ENCODE measurements at places on chromosomes 6 and 20.

- DNase-seq = no peak
These were observed 930.8 kb downstream of the QKI start for GRCh38 chr6:164345327-164345726.

- peak; percentile 5 for DNase-seq
These were observed 12.7 kb downstream of the SAYSD1 start for GRCh38 chr6:39102071-39102820.

DNA sequence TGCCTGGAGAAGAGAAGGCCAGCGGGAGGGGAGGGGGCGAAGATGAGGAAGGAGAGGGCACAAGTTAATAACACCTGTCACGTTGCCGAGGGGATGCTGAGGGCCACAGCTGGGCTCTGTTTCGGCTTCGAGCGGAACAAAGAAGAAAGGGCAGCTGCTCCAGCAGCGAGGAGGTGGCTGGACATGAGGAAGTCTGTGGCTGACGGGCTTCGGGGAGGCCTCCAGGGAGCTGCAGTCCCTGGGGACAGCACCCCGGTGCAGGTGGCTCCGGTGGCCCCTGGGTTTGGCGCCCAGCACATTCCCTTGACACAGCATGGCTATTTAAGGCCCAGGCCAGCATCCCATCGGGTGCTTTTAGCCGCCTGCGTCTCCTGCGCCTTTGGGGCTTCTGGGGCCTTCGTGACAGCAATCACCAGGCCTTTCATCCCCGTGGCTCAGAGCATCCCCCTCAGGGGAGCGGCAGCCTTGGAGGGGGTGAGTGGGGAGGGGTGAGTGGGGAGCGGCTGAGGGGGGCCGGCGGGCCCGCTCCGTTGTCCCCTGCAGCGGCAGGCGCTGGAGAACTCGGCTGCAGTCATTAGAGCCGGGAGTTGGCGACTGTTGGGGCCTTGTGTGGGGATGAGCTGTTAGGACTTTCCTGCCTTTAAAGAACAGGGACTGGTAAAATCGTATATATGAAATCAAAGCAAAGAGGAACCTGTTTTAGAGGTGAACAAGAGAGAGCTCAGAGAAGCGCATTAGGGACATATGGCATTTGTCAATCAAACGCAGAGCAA lies 99.0 kb downstream of the TMEM242 start:
- no peak for DNase-seq

GRCh38 chr6:35857853-35858252 lies 52.7 kb downstream of the LHFPL5 start:
- DNase-seq = no peak

GRCh38 chr6:157023958-157024357 lies 246.8 kb downstream of the ARID1B start:
- no peak for DNase-seq

DNA sequence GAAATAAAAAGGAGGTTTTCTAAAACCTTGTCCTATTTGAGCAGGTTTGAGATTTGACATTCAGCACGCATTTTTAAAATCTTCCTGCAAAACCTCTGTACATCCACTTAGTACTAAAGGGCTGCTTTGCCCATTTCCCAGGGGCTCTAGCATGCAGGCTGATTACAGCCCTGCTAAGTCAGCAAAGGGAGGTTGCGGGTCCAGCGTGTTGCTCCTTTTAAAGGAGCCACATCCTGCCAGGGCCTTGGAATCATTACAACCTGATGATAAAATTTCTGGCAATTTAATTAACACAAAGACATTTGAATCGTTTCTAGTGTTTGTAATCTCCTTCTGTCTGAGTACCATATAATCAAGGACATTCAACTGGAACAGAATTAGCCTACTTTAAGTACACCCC lies 455.1 kb upstream of the CITED2 start:
- no peak for DNase-seq
